ENCODE measurements at places on chromosomes 1 and 21.

DNA sequence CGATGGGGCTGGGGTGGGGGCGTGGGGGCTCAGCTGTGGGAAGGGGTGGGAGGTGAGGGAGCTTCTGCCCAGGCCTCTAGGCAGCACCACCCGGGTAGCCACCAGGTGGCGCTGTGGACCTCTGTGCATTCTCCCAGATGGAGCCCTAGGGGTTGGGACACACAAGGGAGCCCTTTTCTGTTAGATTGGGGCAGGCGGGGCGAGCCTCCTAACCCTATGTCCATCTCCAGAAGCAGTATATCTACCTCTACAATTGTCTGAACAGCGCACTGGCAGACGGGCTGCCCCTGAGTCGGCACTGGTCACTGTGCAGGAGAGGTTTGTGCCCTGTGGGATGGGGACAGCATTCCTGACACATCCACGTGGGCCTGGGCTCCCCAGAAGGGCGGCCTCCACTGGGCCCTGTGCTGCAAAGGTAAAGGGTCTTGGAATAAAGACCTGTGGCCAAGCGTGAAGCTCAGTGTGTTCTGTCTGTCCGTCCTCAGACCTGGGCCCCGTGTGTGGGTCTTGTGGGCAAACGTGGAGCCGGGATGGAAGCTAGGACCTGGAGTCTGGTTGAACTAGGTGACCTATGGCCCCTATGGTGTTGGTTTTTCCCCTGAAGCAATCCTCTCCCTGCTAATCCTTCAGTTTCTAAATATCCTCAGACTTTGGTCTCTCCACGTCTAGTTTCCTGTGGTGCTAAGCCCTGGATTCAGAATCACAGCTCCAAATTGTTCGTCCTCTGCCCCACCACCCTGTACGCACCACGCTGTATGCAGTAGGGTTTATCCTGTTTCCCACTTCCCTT lies 4.4 kb upstream of the LGR6 start:
- DNase-seq: peak; percentile 76

DNA sequence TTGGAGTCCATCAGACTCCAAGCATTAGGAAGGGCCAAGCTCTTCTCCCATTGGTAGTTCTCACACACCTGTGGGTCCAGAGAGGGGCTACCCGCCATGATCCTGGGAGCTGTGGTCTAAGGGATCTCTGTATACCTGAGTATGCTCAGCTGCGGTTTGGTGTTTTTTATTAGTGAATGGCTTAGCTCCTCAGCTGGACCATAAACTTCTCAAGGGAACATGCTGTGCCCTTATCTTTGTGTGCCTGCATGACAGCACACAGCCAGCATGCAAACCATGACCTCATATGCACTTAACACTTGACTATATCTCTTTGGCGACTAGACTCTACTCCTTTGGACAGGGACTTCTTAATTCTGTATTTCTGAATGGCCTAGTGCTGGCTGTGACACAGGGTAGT lies 94.5 kb downstream of the CD58 start:
- DNase-seq: no peak

GRCh38 chr21:35585878-35586277 lies 474.4 kb downstream of the SETD4 start:
- no peak for DNase-seq

DNA sequence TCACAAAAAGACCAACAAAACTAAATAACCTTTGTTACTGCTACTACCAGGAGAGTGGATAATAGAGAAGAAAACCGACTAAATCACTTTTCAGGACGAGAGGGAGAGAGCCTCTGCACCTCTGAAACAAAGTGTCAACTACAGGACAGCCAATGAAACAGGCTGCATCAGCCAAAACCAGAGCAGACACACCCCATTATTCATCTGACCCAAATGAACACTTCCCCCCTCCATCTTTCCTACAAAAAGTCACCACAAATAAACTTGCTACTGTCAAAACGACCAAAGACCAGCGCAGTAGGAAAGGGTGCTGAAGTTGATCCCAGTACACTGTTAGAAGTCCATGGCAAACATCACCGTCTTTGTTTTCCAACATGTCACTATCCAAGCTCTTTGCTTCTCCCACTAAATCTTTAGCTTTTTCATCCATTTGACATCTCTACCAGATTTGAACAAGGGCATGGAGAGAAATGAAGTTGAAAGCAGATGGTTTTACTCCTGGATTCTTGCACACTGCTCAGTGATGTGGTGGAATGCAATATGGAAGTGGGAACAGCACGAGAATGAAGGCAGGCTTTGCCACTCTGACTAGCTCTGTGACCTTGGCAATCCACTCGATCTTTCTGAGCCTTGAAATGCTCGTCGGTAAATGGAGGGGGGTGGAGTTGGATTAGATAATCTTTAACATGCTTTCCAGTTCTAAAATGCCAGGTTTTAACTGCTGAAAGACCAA lies 20.5 kb downstream of the DSTYK start:
- no peak for DNase-seq

DNA sequence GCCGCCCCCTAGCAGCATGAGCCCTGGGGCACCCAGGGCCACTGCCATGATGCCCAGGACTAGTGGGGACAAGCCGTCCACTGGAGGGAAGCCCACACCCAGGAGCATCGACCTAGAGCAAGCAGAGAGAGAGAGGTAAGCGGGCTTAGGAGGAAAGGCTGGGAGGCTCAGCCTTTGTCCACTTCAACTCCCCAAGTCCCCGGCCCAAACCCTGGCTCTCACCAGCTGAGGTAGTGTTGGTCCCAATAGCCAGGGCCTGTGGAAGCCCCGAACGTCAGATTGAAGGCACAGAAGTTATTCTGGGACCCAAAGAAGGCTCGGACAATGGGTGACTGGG lies 2.4 kb downstream of the GLMP start:
- DNase-seq: no peak

DNA sequence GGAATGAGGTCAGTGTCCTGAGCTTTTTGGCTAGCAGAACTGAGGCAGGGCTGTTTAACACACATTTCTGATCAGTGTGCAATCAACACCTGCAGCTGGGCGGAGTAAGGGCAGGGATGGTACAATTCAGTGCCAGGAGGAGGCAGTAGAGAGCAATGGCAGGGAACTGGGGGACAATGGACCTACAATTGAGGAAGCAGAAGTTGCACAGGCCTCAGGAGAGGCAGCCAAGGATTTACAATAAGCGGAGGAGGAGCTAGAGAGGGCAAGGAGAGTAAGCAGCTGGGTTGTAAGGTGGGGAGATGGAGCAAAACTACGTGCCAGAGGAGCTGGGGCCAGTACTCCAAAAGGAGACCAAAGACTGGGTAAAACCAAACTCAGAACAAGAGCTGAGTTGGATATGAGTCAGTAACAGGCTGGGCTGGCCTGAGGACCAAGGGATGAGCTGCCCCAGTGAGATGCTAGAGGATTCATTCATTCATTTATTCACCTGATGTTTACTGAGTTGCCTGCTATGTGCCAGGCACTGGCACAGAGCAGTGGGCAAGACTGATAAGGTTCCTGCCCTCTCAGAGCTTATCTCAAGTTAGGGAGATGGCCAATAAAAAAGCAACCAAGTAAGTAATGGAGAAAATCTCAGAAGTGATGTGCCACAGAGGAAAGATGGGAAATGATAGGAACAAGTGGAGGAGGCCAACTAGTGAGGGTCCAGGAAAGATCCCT lies 10.4 kb upstream of the GALE start:
- DNase-seq: no peak

DNA sequence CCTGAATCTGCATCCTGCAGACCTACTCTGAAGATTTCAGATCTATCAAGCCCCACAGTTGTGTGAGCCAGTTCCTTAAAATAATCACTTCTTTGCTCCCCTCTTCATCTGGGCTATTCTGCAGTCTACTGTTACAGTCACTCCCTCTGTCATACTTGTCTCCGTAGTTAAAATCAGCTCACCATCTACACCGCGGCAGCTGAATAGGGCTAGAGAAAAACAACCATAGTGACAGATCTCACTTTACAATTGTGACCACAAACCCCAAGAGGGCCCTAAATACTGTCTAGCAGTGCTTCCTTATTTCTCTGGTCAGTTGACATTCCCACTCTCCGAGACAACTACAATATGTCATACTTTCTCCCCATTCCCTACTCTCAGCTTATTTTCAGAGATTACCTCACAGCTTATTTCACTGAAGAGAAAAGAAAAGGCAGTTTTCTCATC lies 12.9 kb downstream of the DESI2 start:
- DNase-seq: no peak

- no peak for DNase-seq
Measured at GRCh38 chr1:232558954-232559353, 71.0 kb downstream of the SIPA1L2 start.

DNA sequence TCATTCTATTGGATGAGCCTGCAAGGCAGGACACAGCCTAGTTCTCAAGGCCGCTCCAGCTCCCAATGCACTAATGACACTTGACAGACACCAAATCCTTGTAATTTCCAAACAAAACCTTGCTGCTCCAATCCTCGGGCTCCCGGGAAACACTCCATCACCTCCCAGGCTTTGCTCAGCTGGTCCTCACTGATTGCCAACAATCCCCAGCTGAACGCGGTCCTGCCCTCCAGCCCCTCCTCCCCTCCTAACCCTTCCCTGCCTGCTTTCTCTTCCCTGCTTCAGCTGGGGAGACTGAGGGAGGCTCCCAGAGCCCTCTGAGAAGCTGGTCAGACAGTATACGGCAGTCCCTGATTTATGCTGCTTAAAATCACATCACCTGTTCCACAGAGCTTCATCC lies 114.4 kb upstream of the TNR start:
- DNase-seq: peak; percentile 25

DNA sequence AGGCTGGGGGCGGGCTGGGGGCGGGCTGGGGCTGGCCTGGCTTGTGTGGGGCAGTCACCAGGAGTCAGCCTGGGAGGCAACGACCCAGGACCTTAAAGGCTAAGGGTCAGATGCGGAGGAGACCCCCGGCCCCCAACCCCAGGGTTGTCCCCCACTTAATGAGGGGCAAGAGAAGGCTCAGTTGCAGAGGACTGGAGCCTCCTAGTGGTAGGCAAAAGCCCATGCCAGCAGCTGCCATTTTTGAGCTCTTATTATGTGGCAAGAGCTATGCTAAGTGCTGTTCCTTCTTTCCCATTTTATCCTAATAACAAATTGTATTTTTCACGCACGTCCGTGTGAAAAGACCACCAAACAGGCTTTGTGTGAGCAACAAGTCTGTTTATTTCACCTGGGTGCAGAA lies 8.0 kb downstream of the KIAA1614 start:
- no peak for DNase-seq

DNA sequence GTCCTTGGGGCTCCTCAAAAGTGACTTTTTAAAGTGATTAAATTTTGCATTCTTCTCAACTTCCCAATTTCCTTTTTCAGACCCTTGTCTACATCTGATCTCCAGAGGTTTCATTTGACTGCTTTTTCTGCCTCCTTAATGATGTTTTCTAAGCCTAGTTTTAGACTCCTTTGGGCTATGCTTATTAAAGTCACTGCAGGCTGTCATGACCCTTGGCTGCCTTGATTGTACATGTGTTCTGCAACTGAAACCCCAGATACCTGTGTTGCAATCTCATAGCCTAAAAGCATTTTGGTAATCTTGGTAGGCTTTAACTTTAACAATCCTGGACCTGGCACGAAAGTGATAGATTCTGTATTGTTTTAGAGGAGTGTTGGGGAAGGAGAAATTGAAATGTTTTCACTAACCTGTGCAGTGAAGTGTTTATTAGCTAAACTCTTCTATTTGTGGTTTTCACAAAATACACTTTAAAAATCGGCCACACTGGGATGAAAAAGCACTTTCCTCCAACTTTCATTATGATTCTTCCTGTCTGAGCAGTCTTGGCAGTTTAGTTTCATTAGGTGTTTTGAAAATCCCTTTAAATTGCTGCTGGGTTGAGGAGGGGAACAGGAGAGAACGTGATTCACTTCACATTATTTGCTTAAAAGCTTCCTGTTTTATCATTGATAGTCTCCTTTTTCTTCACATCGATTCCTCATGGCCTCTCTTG lies 4.9 kb downstream of the MACO1 start:
- no peak for DNase-seq

DNA sequence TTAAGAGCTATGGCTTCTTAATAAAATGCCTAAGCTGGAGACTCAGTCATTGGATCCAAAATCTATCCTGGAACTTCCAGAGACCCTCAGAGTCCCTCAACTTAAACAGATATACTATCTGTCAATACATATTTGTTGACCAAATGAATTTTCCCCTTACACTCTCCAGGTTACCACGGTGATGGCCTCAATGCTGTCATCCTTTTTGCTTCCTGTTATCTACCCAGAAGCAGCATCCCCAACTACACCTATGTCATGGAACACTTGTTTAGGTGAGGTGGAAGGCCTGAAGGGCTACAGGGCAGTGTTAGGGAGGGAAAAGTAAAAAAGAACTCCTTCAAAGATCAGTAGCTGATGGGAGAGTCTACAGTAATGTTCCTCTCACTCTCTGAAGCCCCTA lies 4.4 kb upstream of the C1orf56 start:
- no peak for DNase-seq

- no peak for DNase-seq
Measured at GRCh38 chr1:203663294-203663693, 36.7 kb downstream of the ATP2B4 start.

GRCh38 chr1:64878931-64879611 lies 87.3 kb downstream of the JAK1 start:
- no peak for DNase-seq

GRCh38 chr21:15326032-15326867 lies 261.4 kb upstream of the NRIP1 start:
- DNase-seq: no peak

GRCh38 chr1:244419024-244419423 lies 32.7 kb downstream of the ADSS2 start:
- no peak for DNase-seq

GRCh38 chr1:157431751-157432150 lies 120.6 kb downstream of the FCRL5 start:
- DNase-seq: no peak

GRCh38 chr1:184903111-184903692 lies 71.1 kb downstream of the NIBAN1 start:
- DNase-seq: no peak

DNA sequence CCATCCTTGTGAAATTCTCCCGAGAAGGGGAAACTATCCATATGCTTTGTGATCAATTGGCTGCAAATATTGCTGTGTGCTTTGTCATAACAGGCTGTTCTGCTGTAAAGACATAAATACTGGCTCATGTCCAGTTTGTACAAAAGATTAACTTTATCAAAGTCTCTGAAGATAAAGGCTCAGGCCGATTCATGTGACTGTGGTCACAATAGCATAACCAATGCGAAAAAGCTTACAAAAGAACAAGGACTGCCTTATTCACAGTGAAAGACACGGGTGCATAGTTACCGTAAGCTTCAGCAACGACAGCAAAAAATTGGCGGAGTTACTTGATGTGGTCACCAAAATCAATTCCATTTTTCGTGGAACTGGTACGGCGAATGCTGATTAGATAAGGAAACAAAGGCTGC lies 173.6 kb upstream of the CHRM3 start:
- DNase-seq: no peak

GRCh38 chr1:53918343-53918742 lies 24.4 kb downstream of the DIO1 start:
- no peak for DNase-seq

GRCh38 chr1:212119397-212119837 lies 83.9 kb downstream of the DTL start:
- no peak for DNase-seq

DNA sequence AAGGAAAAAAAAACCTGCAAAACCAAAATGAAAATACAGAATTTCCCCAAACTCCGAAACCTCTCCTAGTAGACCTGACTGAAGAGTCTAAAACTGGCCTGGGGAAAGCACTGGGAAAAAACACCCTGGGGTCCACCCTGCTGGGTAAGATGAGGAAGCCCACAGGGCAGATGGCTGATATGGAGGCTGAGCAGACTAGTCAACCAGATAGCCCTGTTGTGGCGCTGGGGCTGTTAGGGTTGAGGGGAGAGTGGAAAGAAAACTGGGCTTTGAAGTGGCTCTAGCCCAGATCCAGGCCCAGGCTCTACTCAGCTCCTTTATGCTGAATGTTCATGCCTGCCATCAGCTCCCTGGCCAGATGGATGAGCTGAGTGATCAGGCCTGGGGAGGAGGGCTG lies 6.8 kb upstream of the SLAMF1 start:
- DNase-seq: no peak

All from substantia nigra (tissue), 51 donors.